ENCODE measurements at places on chromosomes 4 and X. TPM values are rescaled to one million over a fixed set of nuclear protein-coding genes. Genes with fewer than 3 reads are reported as not detected.

Gene ANOS1
- total RNA-seq, result not detected

Gene PLCXD1
- 3.9 TPM for total RNA-seq

Gene NMU
- 5.1 TPM for total RNA-seq

Gene KLHL34
- total RNA-seq, result not detected

DNA sequence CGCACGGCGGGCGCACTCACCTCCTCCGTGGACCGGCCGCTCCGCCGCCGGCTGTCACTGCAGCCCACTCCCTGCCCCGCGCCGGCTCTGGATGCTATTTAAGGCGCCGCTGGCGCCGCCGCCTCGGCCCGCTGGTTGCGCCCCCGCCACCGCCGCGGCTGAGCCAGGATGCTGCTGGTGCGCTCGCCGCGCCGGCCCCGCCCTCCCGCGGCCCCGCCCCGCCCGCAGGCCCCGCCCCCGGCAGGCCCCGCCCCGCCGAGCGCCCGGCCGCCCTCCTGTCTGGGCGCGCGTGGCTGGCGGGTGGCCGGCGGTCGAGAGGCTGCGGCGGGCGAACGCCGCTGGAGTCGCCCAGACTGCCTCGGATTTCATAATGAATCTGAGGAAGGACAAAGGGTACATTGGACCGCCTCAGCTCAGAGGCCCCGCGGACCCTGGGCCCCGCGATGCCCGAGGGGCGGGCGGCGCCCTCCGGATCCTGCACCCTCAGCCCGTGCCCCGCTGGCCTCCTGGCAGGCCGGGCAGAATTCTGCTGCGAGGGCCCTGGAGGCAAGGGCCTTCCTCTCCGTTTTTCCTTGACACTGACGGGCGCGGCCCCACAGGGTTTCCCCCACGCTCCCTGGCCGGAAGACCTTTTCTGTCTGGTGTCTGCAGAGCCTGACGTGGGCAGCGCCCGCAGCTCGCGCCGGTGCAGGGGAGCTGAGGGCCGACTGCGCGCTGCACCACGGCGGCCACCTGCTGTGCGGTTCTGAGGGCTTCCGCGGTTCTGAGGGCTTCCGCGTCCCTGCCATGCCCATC is at the start of gene ACSL1:
ACSL1 (minus strand) TSS at position 73 of the 795 bp plus-strand sequence. CDS start 22,454 bp downstream, outside the sequence.
- peak; percentile 64 for DNase-seq

DNA sequence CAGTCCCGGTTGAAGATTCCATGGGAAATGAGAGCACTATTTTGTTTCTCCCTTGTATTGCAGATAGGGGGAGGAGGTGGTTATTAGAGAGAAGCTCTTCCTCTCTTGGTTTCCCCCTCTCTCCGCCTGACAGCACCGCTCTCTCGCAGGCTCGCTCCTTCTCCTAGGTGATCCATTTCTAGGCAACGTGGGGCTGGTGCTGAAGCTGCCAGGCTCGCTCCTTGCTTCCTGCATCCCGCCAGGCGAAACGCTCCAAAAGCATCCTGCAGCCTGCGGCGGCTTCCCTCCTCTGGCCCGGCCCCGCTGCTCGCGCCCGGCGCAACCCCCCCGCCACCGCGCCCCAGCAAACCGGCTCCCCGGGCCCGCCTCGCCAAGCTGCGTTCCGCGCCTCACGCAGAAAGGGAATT is at the start of gene GRID2:
GRID2 (plus strand) TSS at position 346 of the 407 bp plus-strand sequence.
- peak; percentile 17 for DNase-seq

GRCh38 chrX:83501003-83501402 is 7.1 kb upstream of the POU3F4 start:
- DNase-seq, result no peak

DNA sequence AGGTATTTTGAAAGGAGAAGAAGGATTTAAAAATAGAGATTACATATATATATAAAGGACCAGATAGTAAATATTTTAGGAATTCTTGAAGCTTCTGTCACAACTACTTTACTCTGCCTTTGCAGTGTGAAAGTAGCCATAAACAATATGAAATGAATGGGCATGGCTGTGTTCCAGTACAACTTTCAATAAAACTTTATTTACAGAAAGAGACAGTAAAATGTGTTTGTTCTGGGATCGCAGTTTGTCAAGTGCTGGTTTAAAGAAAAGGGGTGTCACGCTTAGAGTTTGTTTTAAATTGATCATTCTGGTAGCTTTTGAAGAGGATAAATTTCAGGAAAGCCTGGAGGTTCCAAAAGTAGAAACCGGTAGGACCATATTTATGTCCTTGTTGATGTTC is 176.1 kb upstream of the HS3ST1 start:
- DNase-seq, result no peak

- DNase-seq, result no peak
These were observed 79.3 kb downstream of the FRAS1 start for GRCh38 chr4:78136109-78137081.

DNA sequence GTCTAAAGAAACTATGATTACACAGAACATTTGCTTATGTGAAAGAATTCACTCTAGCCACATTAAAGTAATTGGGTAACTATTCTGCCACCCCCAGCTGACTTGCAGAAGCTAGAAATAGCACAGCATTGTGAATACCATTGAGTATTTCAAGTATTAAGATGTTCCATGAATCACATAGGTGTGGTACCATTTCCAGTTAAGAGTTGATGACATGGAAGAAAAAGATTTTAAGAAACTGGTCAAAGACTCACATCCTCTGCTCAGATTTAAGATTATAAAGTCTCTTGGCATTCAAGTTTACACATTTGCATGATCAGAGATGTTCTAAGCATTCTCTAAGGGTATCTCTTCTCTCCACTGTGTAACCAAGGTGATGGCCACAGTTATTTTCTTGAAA is 287.5 kb downstream of the CAMK2D start:
- DNase-seq, result no peak

GRCh38 chr4:37719021-37719420 is 32.8 kb upstream of the RELL1 start:
- peak; percentile 44 for DNase-seq

- no peak for DNase-seq
These were observed 673.2 kb upstream of the MAGEB2 start for GRCh38 chrX:29542152-29542551.

All from Daoy (cell line).